Fibroblast of the aortic adventitia (primary cell): ENCODE measurements at places on chromosomes 4 and X. TPM values are rescaled to one million over a fixed set of nuclear protein-coding genes. Genes with fewer than 3 reads are reported as not detected.

GRCh38 chr4:103774326-103774825 is 54.6 kb upstream of the TACR3 start:
- DNase-seq = no peak

DNA sequence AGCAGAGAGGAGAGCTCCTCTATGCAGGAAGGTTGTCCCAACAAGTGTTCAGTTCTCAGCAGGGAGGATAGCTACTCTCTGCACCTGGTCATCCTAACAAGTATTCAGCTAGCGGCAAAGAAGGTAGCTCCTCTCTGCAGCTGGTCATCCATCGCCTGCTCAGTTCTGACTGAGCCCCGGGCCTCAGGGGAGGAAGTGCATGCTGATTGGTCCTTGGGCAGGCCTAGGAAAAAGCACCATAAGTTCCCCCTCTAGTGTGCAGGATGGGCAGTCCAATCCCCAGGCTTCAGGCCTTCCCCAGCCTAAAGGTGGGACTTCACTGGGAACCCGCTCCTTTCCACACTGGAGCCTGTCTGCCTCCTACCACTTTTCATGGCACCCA is 4.4 kb upstream of the FBXW7 start:
- no peak for DNase-seq

DNA sequence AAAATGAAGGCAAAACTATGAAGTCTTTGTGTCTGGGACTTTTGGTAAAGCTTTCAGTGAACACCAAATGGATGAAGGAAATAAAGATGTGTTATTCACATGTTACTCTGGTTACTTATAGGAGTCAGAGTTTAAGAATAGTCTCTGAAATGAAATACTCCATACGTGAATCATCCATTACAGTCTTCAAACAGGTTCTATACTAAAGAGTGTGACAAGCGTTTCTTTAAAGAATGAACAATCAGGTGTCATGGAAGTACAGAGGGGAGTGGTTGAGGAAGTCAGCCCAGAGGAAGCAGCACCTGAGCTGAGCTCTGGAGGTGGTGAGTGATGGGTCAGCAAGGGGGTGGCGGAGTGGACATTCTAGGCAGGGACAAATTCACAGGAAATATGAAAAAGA is 41.8 kb upstream of the SORBS2 start:
- DNase-seq = no peak

- peak; percentile 33 for DNase-seq
Observed at GRCh38 chrX:18885328-18886004, 98.4 kb downstream of the PHKA2 start.

GRCh38 chr4:157052429-157053040 is 23.4 kb upstream of the GLRB start:
- no peak for DNase-seq

- no peak for DNase-seq
Observed at GRCh38 chr4:53620956-53621355, 29.7 kb upstream of the LNX1 start.

GRCh38 chr4:120491481-120491880 is 424.8 kb upstream of the MAD2L1 start:
- DNase-seq = no peak

DNA sequence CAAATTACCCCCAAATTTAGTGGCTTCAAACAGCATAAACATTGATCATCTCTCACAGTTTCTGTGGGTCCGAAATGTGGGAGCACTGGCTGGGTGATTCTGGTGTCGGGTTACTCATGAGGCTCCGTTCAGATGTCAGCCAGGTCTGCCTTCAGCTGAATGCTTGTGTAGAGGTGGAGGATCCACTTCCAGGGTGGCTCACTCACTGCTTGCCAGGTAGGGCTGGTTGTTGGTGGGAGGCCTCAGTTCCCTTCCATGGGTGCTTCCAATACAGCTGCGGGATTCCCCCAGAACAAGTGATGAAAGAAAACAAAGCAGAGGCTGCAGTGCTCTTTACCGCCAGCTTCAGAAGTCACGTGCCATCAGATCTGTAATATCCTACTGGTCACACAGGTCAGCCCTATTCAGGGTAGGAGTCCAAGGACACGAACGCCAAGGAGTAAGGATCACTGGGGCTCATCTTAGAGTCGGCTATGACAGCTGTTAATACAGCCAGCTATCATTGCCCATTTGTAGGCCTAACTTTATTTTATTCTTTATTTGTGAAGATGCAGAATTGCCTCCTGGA is 1.1 kb upstream of the SMIM43 start:
- no peak for DNase-seq

- peak; percentile 98 for DNase-seq
Observed at GRCh38 chrX:71532753-71533425, at the start of gene OGT. TSS of gene OGT (plus strand) at chrX:71533104. CDS start at chrX:71533300, 196 bp downstream.

DNA sequence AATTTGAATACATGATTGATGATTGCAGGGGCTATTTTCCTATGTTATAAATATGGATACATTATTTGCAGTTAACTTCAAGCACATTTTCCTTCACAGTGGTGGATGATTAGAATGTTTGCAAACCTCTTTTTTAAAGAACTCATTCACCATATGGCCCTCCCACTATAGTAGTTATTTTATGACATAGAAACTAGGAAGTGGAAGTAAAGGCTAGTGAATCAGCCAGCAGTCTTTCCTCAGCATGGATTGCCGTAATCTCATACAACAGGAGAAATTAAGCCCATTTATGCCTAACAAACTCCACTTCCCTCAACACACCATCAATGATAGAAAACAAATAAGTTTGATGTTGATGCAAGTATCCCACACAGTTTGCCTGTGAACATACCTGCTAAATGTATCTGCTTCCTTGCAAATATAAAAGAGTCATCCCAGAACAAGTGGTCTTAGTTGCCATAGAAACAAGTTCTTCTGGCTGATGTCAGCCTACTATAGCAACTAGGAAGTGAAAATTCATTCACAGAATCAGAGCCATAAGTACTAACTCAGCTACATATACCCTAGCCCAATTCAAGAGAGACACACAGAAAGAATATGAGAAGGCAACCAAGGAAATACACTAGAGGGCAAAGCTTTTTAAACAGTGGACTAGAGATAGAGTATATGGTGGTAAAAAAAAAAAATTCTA is 100.9 kb upstream of the RADX start:
- DNase-seq = no peak

- DNase-seq = no peak
Observed at GRCh38 chr4:21181716-21182115, 481.5 kb downstream of the PACRGL start.

DNA sequence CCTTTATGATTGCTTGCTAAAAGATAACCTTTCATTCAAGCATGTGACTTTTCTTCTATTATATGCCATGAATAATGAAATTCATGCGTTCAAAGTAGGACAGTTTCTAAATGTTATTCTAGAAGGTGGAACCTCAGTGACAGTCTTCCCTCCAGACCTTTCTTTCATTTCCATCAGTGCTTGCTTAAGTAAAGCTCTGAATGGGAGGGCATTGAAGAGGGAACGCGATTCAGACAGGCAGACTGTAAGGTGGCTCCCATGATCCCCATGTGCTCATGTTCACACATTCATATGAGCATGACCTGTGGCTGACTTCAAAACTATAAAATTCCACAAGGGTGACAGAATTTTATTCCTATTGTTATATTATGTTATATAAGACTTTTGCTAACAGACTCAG is 1367.3 kb upstream of the IGFBP7 start:
- DNase-seq = no peak

Gene NSG1
- total RNA-seq = 0.09 and 2.7 TPM in 2 replicates

Gene PF4V1
- not detected in 2 replicates for total RNA-seq

Gene MPP1
- 10.0 and 23.3 TPM in 2 replicates for total RNA-seq

Gene CT45A5
- total RNA-seq = not detected in 2 replicates

Gene MAOB
- 0.72 TPM in 1 of 2 replicates, not detected in the other for total RNA-seq

Gene KIF4A
- total RNA-seq = 2.7 and 14.5 TPM in 2 replicates

Gene PNMA6F
- total RNA-seq = not detected in 2 replicates

Gene CYSLTR1
- 1.3 TPM in 1 of 2 replicates, not detected in the other for total RNA-seq
